Fibroblast of skin of scalp (primary cell): ENCODE measurements at places on chromosomes 4 and X.

DNA sequence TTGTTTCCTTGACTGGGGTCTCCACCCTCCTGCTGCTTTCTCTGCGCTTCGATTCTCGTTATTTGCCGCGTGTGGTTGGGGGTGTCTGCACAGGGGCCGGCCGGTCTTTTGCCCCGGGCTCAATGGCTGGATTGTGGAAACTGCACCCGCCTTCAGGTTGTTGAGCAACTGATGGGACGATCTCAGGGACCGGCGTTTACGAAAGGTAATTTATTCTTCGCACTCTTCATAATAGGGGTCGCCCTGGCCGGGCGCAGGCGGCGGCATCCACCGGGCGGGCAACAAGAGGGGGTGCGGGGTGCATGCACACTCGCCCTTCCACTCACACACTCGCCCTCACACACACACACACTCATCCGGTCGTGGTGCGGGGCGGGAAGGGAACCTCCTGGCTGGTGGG is 1.4 kb downstream of the ADGRL3 start:
- DNase-seq = no peak

- DNase-seq = peak; percentile 45
Measured at GRCh38 chr4:39544580-39545315, 17.5 kb upstream of the UGDH start.

DNA sequence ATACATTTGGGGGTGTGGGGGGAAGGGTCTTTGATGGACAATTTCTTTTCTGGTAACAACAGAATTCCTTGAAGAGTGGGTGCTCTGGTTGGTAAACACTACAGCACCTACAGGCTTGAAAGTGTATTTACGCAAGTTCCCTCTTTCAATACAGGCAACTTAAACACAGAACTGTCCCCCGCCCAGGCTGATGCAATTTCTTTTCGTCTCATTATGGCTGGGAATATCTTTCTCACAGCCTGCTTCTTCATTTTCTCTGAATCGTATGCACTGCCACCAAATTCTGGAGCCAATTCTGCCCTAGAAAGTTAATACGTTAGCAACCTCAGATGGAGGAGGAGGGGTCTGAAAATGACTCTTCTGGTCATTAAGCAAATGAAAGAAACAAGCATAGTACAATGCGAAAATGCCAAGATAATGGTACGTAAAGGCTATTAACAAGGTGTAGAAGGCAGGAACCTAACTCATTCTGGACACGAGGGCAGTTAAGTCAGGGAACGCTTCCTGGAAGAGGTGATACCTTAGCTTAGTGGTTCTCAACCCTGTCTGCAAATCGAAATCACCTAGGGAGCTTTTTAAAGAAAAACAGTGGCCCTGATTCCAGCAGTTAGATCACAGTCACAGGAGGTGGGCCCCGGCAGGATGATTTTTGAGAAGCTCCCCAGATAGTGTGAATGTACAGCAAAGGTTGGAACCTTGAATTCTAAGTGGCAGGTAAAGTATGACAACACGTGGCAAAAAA is 1.0 kb downstream of the AGA start:
- peak; percentile 65 for DNase-seq

GRCh38 chrX:115459883-115460880 is 100.8 kb upstream of the PLS3 start:
- peak; percentile 63 for DNase-seq

DNA sequence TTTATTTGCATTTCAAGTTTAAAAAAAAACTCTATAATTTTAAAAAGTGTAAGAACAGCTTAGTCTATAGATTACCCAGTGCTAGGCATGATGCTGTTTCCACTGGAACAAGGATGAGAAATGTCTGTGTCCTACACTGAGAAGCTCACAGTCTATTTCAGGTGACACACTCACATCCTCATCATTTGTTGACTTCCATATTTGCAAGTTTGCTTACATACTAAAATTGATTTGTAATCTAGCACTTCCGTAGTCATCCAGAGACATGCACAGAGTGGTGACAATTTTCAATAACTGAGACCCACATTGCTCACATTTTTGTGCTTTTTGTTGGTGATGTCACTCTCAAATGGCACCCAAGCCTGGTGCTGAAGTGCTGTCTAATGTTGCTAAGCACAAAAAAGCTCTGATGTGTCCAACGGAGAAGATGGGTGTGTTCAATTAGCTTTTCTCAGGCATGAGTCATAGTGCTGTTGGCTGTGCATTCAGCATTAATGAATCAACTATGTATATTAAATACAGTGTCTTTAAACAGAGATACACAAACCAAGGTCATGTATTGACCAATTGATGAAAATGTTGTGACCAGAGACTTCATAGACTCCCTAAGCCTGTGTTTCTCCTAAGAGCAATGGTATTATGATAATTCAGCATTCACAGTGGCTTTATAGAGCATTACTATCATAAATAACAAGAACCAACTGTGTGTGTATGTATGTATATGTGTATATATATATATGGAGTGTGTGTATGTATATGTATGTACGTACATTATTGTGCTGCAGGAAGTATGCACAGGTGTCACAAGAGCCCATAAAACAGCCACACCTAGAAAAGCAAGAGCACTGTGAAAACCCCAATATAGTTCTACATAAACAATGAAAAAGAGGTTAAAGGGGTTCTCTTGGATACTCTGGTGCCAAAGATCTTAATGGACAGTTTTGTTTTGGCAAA is 31.2 kb upstream of the VCX3B start:
- peak; percentile 33 for DNase-seq

- DNase-seq = no peak
Measured at GRCh38 chr4:25487155-25487554, 110.1 kb downstream of the ANAPC4 start.

- DNase-seq = peak; percentile 33
Measured at GRCh38 chr4:94127707-94128328, 79.8 kb upstream of the SMARCAD1 start.

DNA sequence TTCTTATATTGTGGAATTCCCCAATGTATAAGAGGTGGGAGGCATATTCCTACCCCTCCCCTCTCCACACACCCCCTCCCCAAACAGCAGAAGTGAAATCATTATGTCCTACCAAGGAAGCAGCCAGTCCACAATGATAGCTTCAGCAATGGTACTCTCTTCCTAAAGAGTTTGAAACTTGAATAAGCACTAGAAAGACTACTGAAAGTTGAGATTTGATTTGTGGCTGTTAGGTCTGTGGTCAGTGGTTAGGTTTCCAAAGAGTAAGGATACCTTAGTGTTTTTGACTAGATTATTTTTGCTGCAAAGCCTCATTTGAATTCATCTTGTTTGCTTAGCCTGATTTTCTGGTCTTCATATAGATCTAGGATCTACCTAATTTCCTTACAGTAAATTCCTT is 242.2 kb downstream of the DKK2 start:
- DNase-seq = no peak

GRCh38 chr4:19838858-19839257 is 412.8 kb upstream of the SLIT2 start:
- no peak for DNase-seq

DNA sequence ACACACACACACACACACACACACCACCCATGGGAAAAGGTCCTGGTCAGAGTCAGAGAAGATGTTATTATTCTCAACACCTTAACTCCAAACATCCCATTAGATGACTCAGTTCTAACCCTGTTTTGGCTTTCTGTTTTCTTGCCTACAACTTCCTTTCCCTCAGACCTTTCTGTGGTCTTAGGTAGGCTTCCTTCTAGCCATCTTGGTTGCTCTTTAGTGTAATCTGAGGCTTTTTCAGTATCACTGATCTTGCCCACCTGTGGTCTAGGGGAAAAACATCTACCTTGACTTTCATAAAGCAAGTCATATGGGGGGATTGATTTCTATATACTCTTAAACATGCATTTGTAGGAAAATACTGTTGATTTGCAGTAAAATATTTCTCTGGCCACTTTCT is 56.9 kb downstream of the ATG4A start:
- DNase-seq = no peak

GRCh38 chr4:121278811-121279368 is 101.9 kb downstream of the QRFPR start:
- peak; percentile 15 for DNase-seq

GRCh38 chrX:121864561-121864960 is 817.2 kb downstream of the GLUD2 start:
- peak; percentile 75 for DNase-seq

DNA sequence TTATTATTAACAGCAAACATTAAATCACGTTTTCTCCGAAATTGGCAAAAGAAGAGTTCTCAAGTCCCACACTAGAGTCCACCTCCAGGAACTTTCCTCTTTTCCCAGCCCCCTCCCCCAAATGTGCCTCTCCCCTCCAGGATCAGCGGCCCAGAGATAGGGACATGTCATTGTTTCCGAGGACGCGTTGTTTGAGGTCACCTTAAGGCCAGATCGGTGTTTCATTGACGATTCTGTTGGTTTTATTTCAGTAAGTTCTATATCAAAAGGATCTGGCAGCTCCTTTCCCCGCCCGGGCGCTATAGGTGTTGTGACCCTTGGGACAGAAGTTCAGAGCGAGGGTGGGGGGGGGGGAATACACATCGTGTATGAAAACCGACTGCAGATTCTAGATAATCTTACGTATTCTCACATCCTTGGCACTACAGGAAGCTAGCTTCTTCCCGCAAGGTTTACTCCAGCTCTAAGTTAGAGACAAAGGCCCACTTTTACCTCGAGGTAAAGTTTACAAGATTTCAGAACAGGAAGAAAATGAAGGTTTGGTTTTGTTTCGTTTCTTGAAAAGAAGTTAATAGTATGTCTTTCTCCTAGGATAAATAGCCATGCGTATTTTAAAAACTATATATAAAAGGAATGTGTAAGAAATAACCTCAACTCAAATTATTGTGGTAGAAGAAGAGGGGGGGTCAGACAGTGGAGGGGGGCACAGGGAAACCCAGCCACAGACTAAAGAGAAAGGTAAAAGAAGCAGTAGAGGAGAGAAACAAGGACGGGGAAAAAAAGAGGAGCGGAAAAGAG is 739 bp upstream of the MSX1 start:
- DNase-seq = no peak

DNA sequence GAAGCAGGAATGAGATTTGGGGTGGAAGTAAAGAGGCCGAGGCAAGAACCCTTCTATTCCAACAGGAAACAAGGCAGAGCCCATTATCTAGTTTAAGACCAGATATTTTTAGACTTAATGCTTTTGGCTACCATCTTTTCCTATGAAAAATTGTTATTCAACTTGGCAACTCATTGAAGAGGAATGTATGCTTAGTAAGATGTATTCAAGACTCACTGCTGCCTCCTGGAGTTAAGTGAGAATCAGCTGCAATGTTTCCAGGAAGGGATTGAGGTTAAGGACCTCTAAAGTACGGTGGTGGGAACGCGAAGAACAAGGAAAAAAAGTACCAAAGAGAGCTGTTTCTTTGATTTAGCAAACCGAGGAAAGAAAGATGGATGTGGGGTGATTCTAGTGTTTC is 89.1 kb downstream of the RAPGEF2 start:
- DNase-seq = peak; percentile 77

- DNase-seq = no peak
Measured at GRCh38 chrX:38988301-38988700, 187.0 kb downstream of the MID1IP1 start.
